ENCODE measurements at places on chromosomes 4 and X.

DNA sequence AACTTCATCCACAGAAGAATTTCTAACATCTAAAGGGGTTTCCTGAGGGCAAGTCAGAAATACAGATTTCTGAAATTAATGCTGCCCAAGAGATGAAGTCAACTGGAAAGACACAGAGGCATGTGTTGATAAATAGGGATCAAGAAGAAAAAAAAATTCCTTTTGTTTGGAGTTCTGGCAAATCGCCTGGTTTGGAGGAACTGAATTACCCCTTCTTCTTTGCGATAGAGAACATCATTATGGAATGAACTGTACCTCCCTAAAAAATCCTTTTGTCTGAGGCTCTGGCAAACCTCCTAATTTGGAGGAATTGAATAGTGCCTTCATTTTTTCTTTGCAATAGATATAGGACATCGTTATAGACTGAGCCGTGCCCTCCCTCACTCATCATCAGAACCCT, 200.9 kb downstream of the DHRSX start:
- DNase-seq, result no peak

DNA sequence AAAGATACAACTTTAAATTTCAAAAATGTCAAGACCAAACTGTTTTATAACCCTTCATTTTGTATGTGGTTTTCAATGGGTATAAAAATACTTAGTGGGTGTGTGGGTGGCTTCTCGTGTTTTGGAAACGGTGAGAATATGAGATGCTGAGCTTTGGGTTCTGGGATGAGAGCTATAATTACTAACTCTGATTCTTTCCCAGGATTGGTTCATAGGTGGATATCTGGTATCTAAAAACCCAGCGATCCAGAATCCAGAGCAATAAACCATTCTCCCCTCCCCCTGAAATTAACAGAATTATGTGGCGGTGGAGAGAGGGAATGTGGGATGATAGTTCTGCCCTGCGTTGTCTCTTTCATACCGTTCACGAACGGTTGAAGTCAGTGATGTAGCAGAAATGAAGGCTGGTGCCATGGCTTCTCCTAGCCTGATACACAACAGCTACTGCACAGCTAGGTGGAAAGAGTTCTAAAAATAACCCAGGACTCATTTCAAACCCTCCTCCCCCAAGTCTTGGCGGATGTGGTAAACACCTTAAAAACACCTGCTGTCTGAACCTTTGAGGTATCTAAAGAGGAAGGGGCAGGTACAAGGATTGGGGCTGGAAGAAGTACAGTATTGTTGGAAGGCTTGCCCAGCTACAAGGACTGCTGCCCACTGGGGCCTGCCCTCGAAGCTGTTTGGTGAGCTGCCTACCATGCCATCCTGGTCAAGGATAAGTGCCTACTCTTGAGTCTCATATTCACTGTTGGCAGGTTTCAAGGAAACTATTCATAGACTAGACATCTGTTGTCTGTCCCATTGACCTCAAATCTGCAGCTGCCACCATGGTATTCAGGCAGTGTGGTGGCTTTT, 44.5 kb downstream of the SEPTIN11 start:
- DNase-seq, result no peak

GRCh38 chr4:156738766-156739165, 232.8 kb downstream of the PDGFC start:
- DNase-seq, result no peak

GRCh38 chr4:188466001-188466400, 326.8 kb downstream of the TRIML1 start:
- DNase-seq, result no peak
